ENCODE measurements at places on chromosomes 3 and 15.
A peak's percentile ranks its signal among the peaks of the same experiment; 100 is the strongest.

GRCh38 chr3:46359733-46360493, 6.0 kb downstream of the CCR2 start:
- H3K27me3 ChIP-seq: peaks cover 40% of the 10 kb centered on the region
- H3K36me3 ChIP-seq: no peaks in the 10 kb centered on the region
- DNase-seq: no peak

- H3K27me3 ChIP-seq: no peaks in the 10 kb centered on the region
- no peak overlapping the region for H3K4me3 ChIP-seq
- H3K27ac ChIP-seq: no peak overlapping the region
- no peaks in the 10 kb centered on the region for H3K36me3 ChIP-seq
- DNase-seq: no peak
Measured at GRCh38 chr3:177211503-177212277, 14.4 kb upstream of the TBL1XR1 start.

DNA sequence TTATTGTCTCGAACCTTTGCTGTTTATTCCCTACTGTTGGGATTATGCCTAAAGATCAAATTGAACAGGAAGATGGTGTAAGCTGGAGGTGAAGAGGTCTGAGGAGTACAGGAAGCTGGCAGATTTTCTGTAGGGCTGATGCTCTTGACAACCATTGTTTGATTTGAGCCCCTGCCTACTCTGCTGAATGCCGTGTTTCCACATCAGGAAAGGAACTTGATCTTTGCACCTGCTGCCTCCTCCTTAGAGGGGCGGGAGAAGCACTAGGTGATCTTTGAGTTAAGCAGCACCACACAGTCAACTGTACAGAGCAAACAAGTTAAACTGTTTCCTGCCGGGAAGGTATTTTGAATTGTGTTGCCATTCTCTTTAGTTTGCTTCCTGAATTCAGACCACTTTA, 364.6 kb upstream of the EPHA6 start:
- no peak overlapping the region for H3K4me3 ChIP-seq
- DNase-seq: no peak
- no peak overlapping the region for H3K27ac ChIP-seq
- no peaks in the 10 kb centered on the region for H3K27me3 ChIP-seq
- H3K4me1 ChIP-seq: peaks cover 9% of the 10 kb centered on the region

- H3K36me3 ChIP-seq: peaks cover 56% of the 10 kb centered on the region
- peaks cover 43% of the 10 kb centered on the region for H3K4me1 ChIP-seq
- no peak for DNase-seq
- H3K4me3 ChIP-seq: no peak overlapping the region
Measured at GRCh38 chr15:63067976-63068743, 25.6 kb downstream of the TPM1 start.

DNA sequence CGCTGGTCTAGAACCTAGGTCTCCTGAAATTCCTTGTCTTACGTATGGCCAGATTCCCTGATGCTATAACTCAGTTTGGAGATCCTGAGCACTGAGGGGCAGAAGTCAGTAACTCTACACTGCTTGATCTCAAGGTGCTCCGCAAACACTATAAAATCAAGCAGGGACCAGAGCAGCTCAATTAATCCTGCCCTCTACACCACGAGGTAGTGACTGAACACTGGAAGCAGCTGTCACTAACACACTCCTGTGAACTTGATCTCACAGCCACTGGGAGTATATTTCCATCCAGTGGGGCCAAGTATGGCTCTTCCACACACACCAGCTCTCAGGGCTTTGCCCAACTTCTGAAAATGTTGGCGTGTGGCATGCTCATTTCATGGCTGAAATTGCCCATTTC, 51.0 kb downstream of the EDEM1 start:
- H3K27me3 ChIP-seq: peaks cover 2% of the 10 kb centered on the region
- DNase-seq: no peak
- no peaks in the 10 kb centered on the region for H3K4me1 ChIP-seq
- no peak overlapping the region for H3K27ac ChIP-seq

DNA sequence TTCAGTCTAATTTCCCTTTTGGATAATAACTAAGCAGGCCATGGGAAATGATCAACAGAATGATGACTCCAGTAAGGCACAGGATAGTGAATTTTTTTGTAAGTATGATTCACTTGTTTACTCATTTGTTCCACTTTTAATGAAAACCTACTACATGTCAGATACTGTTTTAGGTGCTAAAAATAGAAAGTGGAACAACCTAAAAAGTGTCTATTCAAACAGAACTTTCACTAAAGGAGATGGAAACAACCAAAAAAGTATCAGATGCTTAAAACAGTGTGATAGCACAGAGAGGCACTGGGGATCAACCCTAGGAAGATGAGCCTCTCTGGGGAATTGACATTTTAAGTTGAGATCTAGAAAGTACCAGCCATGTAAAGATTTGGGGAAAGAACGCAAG, 11.1 kb downstream of the RYK start:
- peaks cover 44% of the 10 kb centered on the region for H3K4me1 ChIP-seq
- no peak for DNase-seq
- no peak overlapping the region for H3K27ac ChIP-seq
- no peaks in the 10 kb centered on the region for H3K27me3 ChIP-seq

- no peak for DNase-seq
- no peaks in the 10 kb centered on the region for H3K36me3 ChIP-seq
- peaks cover 3% of the 10 kb centered on the region for H3K27me3 ChIP-seq
- peaks cover 31% of the 10 kb centered on the region for H3K4me1 ChIP-seq
- H3K27ac ChIP-seq: peak overlapping the region; percentile 27
Measured at GRCh38 chr3:194057570-194058188, 78.3 kb upstream of the HES1 start.

- DNase-seq: no peak
- no peaks in the 10 kb centered on the region for H3K4me1 ChIP-seq
- H3K27ac ChIP-seq: no peak overlapping the region
- H3K36me3 ChIP-seq: peaks cover 8% of the 10 kb centered on the region
- no peak overlapping the region for H3K4me3 ChIP-seq
Measured at GRCh38 chr3:179410999-179411398, 40.3 kb downstream of the GNB4 start.

Data from type B pancreatic cell (in vitro differentiated cells).